Parietal lobe (tissue), 2 donors: ENCODE measurements at places on chromosomes 3 and 15. TPM values are rescaled to one million over a fixed set of nuclear protein-coding genes. Genes with fewer than 3 reads are reported as not detected.

Gene WDR93
- 0.63 TPM for total RNA-seq

Gene IL16
- total RNA-seq, result 1.3 TPM

Gene USP8
- total RNA-seq, result 33.5 TPM

Gene TRIM71
- total RNA-seq, result 3.8 TPM

Gene P2RY1
- total RNA-seq, result 8.8 TPM

Gene INO80
- total RNA-seq, result 38.2 TPM

Gene ADCY5
- total RNA-seq, result 39.8 TPM

Gene MRPS22
- total RNA-seq, result 53.2 TPM

Gene CCNB2
- 9.7 TPM for total RNA-seq

Gene MDFIC2
- not detected for total RNA-seq

Gene TGM5
- not detected for total RNA-seq

Gene CTXN2
- 0.63 TPM for total RNA-seq

Gene SERPINI2
- total RNA-seq, result 2.2 TPM
